ENCODE measurements at places on chromosomes 7 and 10.
A peak's percentile ranks its signal among the peaks of the same experiment; 100 is the strongest.

GRCh38 chr7:105133358-105133757, 119.4 kb downstream of the KMT2E start:
- DNase-seq, result no peak

DNA sequence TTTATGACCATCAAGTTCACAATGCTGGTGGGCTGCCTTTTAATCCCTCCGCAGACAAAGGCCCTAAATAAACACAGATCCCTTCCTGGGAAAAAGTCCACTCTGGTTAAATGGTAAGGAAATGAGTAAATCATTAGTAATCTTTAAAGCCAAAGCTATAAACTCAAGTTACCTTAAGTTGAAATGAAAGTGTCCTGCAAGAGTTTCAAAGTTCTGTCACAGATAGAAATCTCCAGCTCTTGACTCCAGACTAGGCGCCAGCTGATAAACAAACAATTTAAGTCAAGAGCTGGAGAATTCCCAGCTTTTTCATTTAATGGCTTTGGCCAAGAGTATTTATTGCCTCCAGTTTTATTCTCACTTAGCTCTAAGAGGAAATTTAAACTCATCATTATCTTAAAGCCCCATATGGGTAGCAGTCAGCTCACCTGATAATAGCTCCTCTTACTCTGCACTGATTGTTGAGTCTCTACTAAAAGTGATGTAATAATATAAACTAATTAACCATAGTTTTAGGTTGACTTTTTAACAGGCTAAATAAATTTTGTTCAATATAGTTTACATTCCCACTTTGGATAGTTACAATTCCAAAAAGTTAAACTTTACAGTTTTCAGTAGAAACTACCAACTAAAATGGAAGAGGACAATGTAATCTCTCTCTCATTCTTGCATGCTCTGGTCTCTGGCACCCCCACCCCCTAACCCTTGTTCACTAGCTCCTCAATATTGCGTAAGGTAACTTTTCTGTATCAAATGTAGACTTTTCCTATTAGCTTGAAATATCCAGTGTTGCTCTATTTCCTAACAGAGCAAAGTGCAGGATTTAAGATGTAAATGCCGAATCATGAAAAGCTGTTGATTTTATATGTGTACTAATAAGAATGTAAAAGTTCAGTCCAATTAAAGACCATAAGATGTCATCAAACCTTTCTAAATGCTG, 56.1 kb downstream of the HIBADH start:
- no peak for DNase-seq

DNA sequence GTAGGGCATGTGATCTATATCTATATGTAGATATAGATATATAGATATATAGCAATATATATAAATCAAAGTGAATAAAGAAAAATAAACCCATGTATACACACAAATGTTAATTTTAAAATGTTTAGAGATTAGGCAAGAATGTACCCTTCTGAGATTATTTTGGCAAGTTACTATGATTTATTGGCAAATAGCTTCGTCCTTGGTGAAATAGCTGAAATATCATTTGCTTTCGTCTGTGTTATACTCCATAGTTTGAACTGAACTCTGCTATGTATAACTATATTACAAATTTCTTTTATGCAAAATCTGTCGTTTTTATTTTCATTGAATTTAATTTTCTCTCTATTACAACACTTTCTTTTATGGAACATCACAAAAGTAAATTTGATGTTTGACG, 57.5 kb downstream of the CPED1 start:
- DNase-seq, result no peak

- no peak for DNase-seq
These were observed 128.5 kb downstream of the ANKRD7 start for GRCh38 chr7:118352867-118353453.

GRCh38 chr10:15216700-15217099, 48.2 kb upstream of the NMT2 start:
- DNase-seq, result no peak

DNA sequence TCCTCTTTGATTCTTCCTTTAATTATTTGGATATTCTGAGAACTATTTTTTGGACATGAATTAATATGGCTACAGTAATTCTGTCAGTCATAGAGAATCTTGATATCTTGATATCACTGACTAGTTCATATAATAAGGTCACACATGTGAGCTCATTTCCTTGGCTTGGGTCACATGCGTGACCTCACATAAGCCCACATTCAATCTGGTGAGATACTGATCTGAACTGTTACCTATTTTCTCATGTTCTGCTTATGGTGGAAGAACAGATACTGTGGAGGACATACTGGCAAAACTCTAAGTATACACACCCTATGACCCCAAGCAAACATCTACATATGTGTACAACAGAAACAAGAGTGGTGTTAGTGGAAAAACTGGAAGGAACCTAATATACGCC, 44.1 kb downstream of the CUL2 start:
- no peak for DNase-seq

DNA sequence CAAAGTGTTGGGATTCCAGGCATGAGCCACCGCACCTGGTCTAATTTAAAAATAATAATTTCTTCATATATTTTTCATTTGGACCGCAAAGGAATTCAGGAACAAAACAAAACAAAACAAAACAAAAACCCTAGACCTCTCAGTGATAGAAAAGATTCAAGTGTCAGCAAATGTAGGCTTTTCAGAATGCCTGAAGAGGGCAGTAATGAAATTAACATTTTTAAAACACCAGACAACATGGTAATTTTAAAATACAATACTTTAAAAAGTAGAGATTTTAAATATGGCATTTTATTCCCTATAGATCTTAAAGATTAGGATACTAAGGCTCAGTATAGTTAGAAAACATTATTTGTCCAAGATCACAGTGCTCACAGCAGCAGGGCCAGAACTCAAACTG, 36.6 kb downstream of the DNMBP start:
- no peak for DNase-seq

- DNase-seq, result peak; percentile 59
These were observed 48.5 kb upstream of the SLC29A3 start for GRCh38 chr10:71270301-71271220.

DNA sequence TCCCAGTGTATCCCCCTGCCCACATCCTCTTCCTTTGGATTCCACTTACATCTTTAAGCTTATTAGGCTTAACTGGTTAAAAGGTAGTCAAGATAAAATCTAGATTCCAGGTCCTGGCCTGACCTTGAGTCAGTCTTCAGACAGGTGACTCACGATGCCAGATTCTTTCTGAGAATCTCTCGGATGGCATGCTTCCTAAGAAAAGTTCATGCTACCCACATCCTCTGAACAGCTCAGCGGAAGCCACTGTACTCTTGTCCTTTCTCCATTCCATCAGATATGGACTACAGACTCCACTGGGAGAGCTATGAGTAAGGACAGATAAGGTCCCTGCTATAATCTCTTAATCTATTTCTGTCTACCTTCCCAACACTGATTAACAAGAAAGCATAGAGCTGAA, 43.4 kb downstream of the DNMBP start:
- DNase-seq, result no peak

GRCh38 chr10:74047304-74047703, 49.4 kb downstream of the VCL start:
- DNase-seq, result no peak
